ENCODE measurements at places on chromosomes 7 and 10.

DNA sequence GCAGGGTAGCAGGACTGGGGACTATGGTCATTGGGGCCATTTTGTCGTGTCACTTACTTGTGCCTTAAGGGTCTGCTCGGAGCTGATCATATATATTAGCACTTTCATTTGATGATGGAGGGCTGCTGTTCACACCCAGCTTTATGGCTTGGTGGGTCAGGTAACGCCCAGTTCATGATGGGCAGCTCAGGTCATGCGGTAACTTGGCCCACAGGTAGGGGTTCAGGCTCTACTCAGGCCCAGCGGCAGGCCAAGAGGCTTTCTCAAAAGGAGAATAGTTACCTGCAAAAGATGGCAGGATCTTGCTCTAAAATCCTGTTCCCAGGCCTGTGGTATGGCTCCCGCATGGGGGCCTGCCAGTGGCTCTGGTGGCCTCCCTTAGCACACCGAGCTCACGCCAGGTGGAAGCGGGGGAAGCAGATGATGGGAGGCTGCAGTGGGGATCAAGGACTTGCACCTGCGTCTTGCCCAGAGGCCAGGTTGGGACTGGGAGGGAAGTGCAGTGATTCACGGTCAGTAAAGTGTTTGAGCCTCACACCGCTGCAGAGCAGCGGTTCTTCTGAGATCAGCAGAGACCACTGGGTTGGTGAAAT is 109.5 kb downstream of the ADCY1 start:
- no peak for DNase-seq

DNA sequence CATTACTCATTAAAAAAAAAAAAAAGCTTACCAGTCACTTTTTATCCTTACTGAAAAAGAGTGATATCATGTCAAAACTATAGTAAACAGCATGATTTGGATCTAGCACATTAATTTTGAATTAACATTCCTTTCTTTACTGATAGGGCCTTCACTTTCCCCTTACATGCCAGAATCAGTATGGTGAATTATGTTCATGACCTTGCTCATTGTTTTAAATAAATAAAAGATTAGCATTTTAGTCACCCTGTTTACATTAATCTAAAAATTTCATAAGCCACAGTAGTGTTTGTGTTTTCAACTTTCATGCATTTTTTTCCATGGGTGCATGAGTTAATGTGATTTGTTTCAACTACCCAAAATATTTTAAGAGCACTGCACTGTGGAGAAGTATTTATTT is 160.8 kb downstream of the TFEC start:
- no peak for DNase-seq

- DNase-seq, result no peak
Measured at GRCh38 chr10:97024168-97025073, 161.3 kb downstream of the SLIT1 start.

DNA sequence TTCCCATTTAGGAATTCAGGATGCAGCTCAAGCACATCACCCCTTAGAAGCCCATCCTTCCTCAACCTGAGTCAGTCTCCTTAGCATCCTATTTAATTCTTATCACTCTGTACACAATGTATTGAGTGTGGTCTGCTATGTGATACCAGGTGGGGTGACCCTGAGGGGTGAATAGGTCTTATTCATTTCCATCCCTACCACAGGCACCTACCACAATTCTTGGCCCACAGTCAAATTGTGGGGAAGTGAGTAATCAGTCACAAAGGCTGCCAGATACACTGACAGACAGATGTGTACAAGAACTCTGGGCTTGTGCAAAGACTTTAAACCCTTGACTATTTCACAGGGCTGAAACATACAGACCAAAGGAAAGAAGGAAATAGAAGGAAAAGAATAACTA is 560.5 kb downstream of the PARD3 start:
- no peak for DNase-seq

DNA sequence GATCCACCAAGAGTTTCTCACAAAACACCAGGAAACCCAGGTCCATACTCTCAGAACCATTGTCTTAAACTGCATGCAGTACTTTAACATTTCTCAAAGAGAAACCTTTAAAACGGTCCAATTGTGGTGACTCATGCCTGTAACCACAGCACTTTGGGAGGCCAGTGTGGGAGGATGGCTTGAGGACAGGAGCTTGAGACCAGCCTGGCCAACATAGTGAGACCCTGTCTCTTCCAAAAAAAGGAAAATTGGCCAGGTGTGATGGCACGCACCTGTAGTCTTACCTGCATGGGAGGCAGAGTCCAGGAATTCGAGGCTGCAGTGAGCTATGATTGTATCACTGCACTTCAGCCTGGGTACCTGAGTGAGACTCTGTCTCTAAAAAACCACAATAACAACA is 97.5 kb upstream of the OIT3 start:
- DNase-seq, result no peak

DNA sequence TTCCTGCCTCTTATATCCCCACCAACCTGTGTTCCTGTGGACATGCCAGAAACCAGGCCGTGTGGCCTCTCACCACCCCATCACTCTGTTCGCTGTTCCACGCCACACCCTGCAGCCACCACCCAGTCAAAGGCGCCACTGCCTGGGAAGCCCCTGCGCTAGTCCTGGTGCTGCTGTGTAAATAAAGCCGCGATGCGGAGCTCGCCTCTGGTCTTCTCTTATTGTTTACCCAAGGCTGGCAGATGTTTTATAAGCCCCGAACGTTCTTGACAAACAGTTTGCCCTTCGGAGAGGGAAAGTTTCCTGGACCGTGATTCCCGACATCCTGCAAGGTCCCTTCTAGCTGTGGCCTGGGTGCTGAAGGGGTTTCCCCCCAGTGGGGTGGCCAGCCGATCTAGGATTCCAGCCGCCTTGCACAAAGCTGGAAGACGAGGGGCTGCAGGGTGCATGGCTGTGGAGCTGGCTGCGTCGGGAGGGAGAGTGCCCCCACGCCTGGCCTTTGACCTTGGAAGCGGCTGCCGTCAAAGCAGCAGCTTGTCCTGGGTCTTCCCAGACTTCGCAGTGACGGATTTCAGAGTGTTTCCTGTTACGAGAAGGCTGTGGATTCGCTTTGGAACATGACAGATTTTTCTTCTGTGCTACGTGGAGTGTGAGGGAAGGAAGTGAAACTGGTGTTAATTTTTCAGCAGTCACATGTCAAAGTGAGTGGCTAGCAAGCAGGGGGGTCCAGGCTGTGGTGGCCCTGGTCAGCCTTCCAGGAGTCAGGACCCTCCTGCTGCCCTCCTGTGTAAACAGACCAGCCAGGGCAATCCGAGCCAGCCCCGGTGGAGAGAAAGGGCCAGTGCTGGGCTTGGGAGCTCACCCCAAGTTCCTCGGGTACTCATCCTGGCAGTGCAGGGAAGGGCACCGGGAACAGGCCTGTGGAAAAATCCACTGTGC is 61.6 kb downstream of the LHPP start:
- DNase-seq, result no peak

GRCh38 chr10:48607356-48608278 is 2.7 kb upstream of the ARHGAP22 start:
- DNase-seq, result no peak

DNA sequence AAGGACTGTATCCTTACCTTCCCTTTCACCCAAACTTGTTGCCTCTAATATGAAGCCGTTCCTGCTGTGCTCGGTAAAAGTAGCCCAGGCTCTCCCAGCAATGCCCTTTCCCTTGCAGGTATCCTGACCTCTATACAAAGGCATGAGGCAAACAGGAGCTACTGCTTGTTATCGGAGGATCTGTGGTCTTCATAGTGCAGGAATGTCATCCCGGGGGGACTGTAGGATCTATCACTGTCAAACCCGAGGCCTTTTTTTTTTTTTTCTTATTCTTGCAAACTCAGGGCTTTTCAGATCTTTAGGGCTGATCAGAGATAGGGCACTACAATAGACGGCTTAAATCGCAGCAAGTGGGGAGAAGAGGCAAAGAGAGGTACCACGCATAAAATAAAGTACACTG is 1206.6 kb downstream of the TYW1 start:
- no peak for DNase-seq

DNA sequence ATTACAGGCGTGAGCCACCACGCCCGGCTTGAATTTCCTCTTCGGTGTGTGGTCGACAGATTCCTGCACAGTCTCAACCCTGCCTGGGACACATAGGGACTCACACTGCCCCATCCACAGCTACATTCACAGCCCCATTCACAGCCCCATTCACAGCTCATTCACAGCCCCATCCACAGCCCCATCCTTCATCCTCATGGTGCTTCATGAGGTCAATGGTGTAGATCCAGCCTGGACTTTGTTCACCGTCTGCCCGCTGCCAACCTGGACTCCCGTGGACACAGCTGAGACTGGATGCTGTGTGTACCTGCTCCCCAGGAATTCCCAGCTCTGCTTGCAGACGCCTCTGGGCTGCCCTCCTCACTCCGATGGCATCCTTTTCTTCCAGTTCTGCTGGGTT is 5.2 kb downstream of the IDI2 start:
- no peak for DNase-seq

DNA sequence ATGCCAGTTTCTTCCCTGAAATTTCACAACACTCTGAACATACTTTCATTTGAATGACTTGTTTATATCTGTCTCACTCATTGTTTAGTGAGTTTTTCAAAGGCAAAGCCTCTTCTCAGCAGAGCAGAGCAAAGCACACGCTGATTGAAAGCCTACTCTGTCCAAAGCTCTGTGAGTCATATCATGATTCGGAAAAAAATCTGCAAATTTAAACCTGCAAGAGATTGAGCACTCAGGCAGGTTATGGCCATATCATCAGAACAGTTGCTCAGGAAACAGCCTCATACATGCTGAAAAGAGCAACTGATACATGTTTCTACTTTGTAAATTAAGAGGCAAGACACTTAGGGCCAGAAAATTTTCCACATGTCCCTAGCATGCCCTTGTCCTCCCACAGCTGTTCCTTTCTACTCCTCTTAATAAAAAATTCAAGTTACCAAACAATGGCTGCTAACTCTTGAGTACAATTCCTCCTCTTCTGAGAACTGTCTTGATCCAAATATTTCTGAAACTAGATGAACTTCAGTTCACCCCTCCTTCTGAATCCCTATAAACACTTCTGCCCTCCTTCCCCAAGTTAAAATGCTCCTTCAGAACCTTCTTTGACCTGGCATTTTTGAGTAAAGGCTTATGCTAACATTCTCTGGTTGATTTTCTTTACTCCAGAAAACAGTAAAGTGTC is 140.6 kb upstream of the HPS1 start:
- DNase-seq, result no peak

- no peak for DNase-seq
Measured at GRCh38 chr10:49071160-49071761, 44.1 kb downstream of the VSTM4 start.

DNA sequence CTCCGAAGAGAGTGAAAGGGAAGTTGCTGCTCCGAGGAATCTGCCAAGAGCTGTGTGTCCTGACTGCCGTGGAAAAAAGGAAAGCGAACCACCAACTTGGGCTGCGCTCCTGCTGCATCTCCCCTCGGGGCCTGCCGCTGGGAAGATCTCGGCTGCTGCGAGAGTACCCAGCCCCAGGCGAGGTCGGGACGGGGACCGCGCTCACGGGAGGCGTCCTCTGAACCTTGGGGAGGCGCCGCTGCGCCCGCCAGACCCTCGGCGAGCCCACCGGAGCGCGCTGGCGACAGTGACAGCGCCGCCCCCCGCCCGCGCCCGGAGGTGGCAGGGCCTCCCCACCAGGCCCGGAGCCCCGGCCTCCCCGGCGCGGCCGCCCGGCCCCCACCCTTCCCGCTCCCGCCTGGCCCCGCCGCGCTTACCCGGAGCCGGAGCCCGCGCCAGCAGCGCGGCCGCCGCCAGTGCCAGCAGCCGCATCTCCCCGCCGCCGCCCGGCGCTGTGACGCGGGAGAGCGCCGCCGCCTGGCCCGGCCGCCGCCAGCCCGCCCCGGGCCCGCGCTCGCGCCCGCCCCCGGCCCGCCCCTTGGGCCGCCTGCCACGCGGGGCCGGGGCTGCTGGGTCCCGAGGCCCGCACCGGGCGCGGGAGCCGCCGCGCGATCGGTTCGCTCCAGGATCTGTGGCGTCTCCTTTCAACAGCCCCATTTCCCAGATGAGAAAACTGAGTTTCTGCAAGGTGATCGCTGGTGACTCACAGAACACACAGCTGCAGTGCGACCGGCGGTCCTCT is at the start of gene VSTM4:
TSS of gene VSTM4 (minus strand) at position 508 of the 781 bp plus-strand sequence. CDS start at position 471, 37 bp downstream.
- no peak for DNase-seq

DNA sequence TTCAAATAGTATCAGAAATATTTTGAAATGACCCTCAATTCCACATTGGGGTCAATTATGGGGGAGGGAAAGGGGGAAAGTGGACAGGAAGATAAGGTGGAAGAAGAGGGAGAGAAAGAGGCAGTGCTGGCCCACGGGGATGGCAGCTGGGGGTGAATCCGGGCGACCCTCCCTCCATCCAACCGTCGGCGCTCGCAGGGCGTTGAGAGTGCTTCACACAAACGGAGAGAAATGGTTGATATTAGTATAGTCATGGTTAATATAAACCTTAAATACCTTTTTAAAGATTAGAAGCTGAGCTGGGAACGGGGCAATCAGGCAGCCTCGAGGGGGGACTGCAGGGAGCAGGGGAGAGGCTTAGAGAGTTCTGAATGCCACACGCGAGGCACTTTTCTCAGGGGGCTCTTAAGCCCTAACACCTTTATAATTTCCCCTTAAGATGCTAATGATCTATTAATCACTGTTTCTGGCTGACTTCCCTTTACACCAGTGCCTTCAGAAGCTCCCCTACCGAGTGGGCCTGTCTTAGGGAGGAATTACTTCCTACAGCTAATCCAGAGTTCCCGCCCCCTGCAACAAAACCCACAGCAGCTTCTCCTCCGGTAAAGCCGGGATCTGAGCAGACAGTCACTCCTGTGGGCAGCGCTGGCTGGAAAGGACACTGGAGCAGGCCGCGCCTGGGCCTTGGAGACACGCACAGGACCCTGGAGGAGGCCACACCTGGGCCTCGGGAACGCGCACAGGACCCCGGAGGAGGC is 39.5 kb downstream of the PRKAG2 start:
- DNase-seq, result no peak

GRCh38 chr7:28455486-28455885 is 43.2 kb downstream of the CREB5 start:
- no peak for DNase-seq

DNA sequence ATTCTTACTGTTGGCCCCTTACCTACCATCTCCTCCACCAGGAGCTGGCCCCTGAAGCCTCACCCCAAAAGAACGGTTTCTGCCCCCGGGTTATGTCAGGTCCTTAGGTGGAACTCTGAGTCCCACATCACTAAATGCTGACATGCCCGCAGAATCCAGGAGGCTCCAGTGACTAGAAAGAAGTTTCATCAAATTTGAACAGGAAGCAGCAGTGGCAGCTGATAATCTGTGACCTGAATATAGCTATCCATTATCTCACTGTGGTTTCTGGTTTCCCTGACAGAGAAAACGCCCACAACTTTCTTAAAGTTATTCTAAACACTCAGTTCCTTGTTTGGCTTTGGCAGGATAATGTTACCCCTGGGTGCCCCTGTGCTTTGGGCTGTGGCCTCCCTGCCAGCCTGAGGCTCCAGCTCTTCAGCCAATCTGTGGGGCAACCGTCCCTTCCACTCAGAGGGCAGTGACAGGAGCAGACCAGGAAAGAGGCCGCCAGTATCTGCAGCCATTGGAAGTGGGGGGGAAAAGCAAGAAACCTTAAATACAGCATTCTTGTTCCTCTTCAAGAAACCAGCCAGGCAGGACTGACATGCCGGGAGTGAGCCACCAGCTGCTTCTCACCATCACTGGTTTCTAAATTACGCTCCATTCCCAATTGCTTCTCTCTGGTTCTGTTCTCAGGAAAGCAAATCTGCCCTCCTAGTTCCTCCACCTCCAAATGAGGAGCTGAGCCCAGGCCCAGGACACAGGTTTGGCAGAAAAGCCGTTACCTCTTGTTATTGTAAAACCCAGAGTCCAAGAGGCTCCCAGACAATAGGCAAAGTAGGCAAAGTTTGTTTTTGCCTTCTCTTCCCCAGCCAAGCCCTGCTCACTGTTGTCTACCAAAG is 41.2 kb upstream of the VCL start:
- peak; percentile 66 for DNase-seq

- DNase-seq, result no peak
Measured at GRCh38 chr10:106573106-106573505, 591.4 kb downstream of the SORCS1 start.
